ENCODE measurements at places on chromosomes 1 and 21. TPM values are rescaled to one million over a fixed set of nuclear protein-coding genes. Genes with fewer than 3 reads are reported as not detected.

Gene C1orf185
- not detected for total RNA-seq

Gene RHBDL2
- not detected for total RNA-seq

GRCh38 chr1:5915587-5916571 lies 76.3 kb downstream of the NPHP4 start:
- DNase-seq: peak; percentile 38
- H3K4me3 ChIP-seq: no peak overlapping the region
- peaks cover 6% of the 10 kb centered on the region for H3K4me1 ChIP-seq
- no peaks in the 10 kb centered on the region for H3K27me3 ChIP-seq

- H3K4me1 ChIP-seq: no peaks in the 10 kb centered on the region
- H3K27ac ChIP-seq: no peak overlapping the region
- DNase-seq: no peak
- no peak overlapping the region for H3K4me3 ChIP-seq
- H3K36me3 ChIP-seq: no peaks in the 10 kb centered on the region
Observed at GRCh38 chr1:43312663-43313515, 12.1 kb downstream of the TIE1 start.

- H3K4me1 ChIP-seq: peaks cover 24% of the 10 kb centered on the region
- H3K27ac ChIP-seq: peak overlapping the region; percentile 71
- peaks cover 8% of the 10 kb centered on the region for H3K36me3 ChIP-seq
- H3K4me3 ChIP-seq: no peak overlapping the region
Observed at GRCh38 chr1:41976671-41977070, 57.9 kb upstream of the HIVEP3 start.

DNA sequence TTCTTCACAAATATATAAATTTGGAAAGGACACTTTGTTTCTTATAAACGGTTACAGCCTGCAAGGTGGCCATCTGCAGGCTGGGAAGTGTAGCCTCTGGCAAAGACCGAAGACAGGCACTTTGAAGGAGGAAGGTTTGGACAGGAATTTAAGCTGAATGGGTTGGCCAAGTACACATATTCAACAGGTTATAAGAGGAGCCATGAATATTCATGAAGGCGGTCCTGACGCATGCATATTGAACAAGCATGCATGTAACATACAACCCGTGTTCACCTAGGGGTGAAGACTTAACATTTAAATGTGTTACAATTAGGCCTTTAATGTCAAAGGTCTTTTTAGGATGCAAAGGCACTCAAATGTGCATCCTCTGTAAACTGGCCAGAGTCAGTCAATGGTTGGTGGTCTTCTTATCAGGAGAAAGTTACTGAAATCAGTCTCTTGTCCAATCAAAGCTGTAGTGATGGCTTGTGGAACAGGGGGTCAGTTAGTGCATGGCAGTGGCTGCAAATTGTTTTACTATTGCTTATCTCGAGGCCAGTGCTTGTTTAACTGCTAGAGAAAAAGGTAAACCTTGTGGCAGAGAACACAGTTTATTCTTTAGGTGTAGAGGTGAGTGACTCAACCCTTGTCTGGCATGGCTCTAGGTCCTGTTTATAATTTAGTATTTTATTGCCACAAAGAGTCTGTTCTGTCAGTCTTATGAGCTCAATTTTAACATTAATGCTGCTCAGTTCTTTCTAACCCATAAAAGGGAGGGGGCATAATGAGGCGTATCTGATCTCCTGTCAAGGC lies 70.3 kb upstream of the F3 start:
- H3K36me3 ChIP-seq: no peaks in the 10 kb centered on the region
- peaks cover 2% of the 10 kb centered on the region for H3K27me3 ChIP-seq
- H3K4me1 ChIP-seq: peaks cover 9% of the 10 kb centered on the region
- H3K4me3 ChIP-seq: no peak overlapping the region

All from activated CD4-positive, alpha-beta T cell treated with anti-CD3 and anti-CD28 coated beads, Interleukin-2, amount 10 ng/mL, durations not matched to agents 7 days and 5 days (primary cell).